Placental pericyte (primary cell): ENCODE measurements at places on chromosomes 11 and 22. TPM values are rescaled to one million over a fixed set of nuclear protein-coding genes. Genes with fewer than 3 reads are reported as not detected.

The OR5P2 gene
- not detected in 2 replicates for total RNA-seq

The OR51B5 gene
- 0.57 TPM in 1 of 2 replicates, not detected in the other for total RNA-seq

The NXPE1 gene
- total RNA-seq, result not detected in 2 replicates

The HDAC10 gene
- 20.4 and 24.1 TPM in 2 replicates for total RNA-seq

The RANBP1 gene
- total RNA-seq, result 122 and 247 TPM in 2 replicates

The TMEM151A gene
- 0.88 TPM in 1 of 2 replicates, not detected in the other for total RNA-seq

The TMPRSS5 gene
- under 0.01 and 3.7 TPM in 2 replicates for total RNA-seq

The TRIM51 gene
- not detected in 2 replicates for total RNA-seq

The MOV10L1 gene
- total RNA-seq, result 5.5 and 5.7 TPM in 2 replicates

The MAP6 gene
- total RNA-seq, result 0.57 and 2.4 TPM in 2 replicates

The PLAAT5 gene
- total RNA-seq, result not detected in 2 replicates

The INS gene
- not detected in 2 replicates for total RNA-seq
